Purkinje cell (primary cell): ENCODE measurements at places on chromosomes 11 and 22. TPM values are rescaled to one million over a fixed set of nuclear protein-coding genes. Genes with fewer than 3 reads are reported as not detected.

KIF18A gene
- polyA plus RNA-seq = 0.32 TPM in 1 of 2 replicates, not detected in the other

CEND1 gene
- polyA plus RNA-seq = 14.7 and 20.2 TPM in 2 replicates

MYEOV gene
- polyA plus RNA-seq = not detected in 2 replicates

APOA4 gene
- polyA plus RNA-seq = not detected in 2 replicates

SNX32 gene
- polyA plus RNA-seq = 2.2 and 4.6 TPM in 2 replicates
